ENCODE measurements at places on chromosomes 2 and 18.

DNA sequence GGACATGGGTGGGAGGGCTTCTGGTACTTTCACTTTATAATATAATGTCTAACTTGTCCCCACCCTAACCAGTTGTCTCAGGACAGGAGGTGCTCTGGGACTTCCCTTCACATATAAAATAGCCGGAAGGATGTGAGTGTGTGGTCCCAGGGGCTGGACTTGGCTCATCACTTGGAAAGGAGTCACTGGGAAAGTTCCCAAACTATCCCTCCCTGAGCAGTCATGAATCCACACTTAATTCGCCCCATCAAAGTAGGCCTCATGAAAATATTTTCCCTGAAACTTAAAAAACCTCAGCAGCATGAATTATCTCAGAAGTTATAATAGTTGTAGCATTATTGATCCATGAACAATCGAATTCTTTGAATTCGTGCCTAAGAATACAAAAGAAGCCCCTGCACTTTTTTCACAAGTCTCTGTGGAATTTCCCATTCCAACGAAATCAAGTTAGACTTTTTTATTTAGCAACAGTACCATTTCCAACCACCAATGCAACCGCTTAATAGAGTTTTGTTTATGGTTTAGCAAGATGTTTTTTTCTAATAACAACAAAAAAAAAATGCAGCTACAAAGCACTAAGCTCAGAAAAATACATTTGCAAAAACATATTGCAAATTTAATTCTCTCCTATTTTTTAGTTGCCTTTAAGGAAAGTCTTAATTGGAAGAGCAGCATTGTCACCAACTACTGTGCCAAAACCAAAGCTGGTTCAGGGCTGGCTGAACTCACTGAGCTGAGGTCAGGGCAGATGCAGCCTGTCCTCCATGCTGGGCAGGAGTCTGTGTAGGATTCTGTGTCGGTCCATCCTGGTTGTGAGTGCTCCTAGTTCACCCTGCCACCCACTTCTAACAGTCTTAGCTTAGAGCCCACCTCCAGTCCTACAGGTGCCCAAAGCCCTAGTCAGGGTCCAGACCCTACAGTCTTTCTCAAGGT, 68.8 kb upstream of the SPTBN1 start:
- peak; percentile 95 for DNase-seq

DNA sequence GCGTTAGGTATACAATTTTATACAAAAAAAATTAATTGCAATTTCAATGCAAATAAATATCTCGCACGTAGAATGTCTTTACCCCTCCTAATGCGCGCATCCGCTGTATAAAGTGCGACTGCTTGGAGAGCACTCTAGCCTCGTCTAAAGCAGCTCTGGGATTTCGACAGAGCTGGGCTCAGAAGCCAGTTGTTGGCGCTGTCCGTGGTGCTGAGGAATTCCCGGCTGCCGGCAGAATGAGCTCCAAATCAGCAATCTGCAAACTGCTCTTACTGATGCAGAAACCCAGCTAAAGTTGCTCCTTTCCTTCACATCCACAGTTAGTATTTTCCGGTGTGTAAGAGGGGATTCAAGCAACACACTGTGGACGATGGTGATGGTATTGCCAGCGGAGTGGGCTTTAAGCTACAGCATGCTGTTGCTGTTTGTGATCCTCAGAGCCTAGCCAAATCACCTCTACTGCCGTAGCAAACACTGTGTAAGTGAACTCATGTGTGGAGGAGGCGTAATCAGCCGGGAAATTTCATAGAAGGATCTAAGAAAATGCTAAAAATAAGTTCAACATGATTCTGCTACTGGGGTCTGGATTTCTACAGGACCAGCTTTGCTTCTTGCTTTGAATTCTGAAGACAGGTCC, at the start of gene VWC2L:
TSS of gene VWC2L (plus strand) at position 137 of the 637 bp plus-strand sequence. CDS start 3,140 bp downstream, outside the sequence.
- DNase-seq, result peak; percentile 51

DNA sequence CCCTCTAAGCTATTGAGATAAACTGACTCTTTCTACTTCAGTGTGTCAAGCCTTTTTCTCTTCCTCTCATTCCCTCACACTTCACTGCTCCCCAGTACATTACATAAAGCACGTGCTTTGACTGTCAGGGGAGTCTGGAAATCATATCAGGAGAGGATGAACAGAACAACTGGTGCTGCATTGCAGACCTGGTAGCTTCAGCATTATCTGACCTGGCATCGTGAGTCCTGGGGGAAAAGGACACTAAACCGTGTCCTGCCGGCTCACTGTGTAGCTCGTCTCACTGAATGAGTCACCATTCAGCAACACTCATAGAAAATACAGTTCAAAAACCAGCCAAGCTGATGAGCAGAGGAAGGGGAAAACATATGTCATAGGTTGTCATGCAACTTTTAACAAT, 108.5 kb upstream of the UNC80 start:
- DNase-seq, result peak; percentile 40

GRCh38 chr2:100945433-100945740, 56.7 kb upstream of the RPL31 start:
- no peak for DNase-seq

DNA sequence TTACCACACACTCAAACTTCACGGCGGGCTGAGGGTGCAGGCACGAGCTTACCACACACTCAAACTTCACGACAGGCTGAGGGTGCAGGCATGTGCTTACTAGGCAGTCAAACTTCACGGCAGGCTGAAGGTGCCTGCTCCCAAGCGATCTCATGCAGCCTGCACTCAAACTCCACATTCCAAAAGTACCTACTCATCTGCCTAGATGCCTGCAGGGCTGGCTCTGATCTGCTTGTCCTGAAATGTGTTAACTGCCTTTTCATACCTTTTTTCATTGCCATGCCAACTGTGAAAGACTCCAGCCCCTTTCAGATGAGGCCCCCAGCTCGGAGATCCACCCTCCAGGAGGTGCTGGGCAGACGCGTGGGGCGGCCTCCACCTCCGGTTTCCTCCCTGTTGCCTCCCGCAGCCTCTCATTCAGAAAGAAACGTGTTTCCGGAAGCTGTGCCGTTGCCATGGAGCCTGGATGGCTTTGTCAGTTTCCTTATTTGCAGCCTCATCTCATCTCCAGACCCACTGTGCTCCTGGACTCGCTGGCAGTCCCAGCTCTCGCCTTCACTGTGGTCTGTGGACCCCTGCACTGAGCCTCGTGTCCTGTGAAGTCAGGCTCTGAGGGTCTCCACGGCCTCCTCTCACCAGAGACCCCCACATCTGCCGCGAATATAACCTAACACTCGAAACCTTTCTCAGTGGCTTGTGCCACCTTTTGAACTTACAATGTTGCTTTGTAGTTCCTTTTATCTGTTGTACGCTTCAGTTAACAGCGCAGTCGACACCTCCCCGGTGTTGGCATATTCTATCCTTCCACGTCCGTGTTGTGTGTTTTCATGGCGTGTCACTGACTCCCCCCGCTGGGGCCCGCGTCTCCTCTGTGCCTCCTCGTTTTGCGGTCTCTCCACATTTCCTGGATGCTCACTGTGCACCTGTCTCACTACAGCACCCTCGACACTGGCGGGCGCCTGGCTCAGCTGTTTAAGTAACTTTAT, 106.1 kb upstream of the ALKAL2 start:
- peak; percentile 2 for DNase-seq

- DNase-seq, result no peak
Measured at GRCh38 chr18:78146136-78147085, 833.2 kb upstream of the SALL3 start.

DNA sequence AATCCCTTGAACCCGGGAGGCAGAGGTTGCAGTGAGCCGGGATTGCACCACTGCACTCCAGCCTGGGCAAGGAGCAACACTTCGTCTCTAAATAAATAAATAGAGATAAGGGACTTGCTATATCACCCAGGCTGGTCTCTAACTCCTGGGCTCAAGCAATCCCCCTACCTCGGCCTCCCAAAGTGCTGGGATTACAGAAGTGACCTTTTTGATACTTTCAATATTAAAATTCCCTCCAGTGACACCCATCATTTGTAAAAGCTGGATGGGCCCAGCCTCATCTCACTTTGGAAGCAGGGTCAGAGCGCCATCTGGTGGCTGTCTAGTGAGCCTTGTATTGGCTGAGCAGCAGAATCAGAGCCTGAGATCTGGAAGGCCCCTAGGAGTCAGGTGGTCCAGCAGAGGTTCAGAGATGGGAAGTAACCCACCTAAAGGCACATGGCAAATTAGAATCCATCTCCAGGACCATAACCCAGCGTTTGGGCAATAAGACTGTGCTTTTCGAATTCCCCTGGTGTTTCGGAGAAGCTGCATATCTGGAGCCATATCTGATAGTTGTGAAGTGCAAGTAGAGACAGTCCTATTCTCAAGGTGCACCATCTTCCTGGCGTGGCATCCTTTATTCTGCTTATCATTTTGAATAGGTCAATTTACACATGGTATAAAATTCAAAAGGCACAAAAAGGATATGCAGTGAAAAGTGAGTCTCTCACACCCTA, 18.3 kb upstream of the SLC35F6 start:
- peak; percentile 72 for DNase-seq

DNA sequence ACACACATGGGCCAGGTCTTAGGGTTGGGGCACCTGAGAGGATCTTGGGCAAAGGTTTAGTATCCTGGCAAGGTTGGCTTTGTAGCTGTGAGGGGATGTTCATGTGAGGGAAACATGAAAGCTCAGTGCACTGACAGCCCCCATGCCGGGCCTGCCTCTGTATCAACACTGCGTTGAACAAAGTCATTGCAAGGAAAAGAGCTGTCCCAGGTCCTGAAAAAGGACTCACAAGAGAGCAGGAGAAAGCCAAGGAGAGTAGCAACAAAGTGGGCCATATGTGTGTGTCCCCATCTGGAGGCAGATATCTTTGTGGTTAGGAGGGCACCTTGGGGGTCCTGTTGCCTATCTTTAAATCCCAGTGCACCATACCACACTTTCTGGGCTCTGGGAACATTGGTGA, 237.8 kb upstream of the THSD7B start:
- DNase-seq, result no peak

DNA sequence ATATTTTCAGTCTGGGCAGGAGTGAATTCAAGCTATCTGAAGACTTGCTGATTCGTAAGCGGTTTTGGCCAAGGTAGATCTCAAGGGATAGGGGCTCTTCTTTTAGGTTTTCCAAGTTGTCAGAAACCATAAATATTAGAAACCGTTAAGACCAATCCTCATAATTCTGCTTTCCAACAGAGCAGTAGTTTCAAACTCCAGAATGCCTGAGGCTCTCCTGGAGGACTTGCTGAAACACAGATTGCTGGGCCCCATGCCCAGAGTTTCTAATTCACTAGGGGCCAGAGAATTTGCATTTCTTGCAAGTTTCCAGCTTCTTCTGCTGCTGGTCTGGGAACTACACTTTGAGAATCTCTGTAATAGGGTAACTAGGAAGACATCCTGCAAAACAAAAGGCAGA, 1855.7 kb upstream of the CELF4 start:
- DNase-seq, result no peak

DNA sequence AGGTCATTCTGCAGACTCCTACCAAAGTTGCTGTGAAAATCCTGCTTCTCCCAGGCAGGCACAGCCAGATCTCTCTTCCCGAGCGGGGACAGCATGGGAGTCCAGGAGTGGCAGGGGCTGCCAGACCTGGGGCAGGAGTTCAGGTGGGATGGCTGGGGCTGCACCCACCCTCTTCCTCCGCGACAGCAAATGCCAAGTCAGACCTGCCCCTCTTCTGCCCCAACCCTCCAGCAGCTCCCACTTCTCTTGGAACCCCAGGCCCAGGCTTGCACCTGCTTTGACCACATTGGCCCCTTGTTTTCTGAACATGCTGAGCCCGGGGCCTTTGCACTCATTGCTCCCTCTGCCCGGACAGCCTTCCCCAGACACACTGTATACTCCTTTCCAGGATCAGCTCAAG, 288.2 kb upstream of the HS6ST1 start:
- DNase-seq, result no peak

- peak; percentile 28 for DNase-seq
Measured at GRCh38 chr2:178277741-178278197, 83.5 kb downstream of the OSBPL6 start.

GRCh38 chr2:176117162-176117822, 714 bp downstream of the HOXD10 start:
- no peak for DNase-seq

Data from fibroblast of skin of abdomen (primary cell).